CD4-positive, alpha-beta memory T cell (primary cell): ENCODE measurements at places on chromosomes 4 and X.

DNA sequence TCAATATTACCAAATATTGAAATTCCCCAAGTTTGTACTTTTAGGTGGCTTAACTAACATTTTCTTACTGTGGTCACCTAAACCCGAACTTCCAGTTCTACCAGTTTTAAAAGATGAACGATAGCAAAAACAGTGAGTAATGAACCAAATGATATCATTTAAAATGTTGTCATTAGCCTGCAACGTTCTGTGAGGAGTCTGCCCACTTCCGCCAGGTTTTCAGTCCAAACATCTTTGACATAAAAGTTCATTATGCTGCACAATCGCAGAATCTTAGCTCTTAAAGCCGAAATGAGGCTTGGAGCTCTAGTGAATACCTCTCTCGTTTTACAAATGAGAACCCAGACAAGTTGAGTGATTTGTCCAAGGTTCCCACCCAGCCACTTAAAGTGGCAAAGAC lies 762 bp downstream of the PIGA start:
- peak; percentile 51 for DNase-seq

- DNase-seq, result peak; percentile 23
Measured at GRCh38 chr4:55635741-55636655, at the start of gene NMU. Gene NMU, minus strand, starts transcription at chr4:55636298. Its CDS starts 106 bp downstream, at chr4:55636192.

DNA sequence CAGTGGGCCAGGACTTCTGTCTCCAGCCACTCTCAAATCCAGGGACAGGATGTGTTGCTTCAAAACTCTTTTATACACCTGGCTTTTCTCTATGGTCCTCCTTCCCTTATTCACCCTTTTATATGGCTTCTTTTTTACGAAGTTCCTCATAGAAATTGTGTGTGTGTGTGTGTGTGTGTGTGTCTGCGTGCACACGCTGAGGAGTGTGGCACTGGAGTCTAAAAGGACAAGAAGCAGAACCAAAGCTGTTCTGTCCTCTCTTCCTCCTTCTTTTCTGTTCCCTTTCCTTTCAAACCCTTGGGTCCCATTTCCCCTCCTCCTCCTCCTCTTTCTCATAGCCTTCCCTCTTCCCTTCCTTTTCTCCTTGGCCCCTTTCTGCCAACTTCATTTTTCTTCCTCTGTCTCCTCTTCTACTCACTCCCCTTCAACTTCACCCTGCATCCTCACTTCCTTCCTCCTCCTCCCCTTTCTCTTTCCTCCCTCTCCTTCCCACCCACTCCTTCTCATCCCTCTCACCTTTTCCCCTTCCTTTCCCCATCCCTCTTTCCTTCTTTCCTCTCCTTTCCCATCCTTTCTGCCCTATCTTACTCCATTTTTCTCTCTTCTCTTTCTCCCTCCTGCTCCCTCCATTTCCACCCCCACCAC lies 360.5 kb downstream of the MID1IP1 start:
- no peak for DNase-seq

DNA sequence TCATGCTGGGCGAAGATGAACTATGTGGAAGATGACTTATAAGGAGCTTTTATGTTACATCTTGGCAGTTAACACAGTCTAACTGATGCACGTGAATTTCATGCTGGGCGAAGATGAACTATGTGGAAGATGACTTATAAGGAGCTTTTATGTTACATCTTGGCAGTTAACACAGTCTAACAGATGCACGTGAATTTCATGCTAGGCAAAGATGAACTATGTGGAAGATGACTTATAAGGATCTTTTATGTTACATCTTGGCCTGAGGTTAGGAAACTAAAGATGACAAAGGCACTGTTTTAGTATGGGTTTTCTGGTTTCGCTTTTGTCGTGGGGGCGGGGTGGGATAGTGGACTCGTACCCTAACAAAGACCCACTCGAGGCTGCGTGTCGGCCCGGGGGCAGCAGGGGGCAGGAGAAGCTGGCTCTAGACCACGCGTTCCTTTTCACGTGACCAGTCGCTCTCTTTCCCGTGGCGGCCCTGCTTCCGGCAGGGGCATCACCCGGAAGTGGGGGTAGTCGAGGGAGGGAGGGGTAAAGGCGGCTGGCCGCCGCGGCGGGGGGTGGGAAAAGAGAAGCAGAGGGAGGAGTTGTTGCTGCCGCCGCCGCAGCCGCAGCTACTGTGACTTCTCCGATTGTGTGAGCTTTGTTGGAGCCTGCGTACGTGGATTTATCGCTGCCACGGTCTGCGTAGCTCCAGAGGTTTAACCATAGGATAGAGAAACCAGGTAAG lies at the start of gene ATP7A:
Gene ATP7A (plus strand): TSS at position 586 of the 733 bp plus-strand sequence. CDS start 60,949 bp downstream, outside the sequence.
- peak; percentile 85 for DNase-seq

- DNase-seq, result no peak
Measured at GRCh38 chr4:180827232-180828009, 1415.8 kb upstream of the TENM3 start.

DNA sequence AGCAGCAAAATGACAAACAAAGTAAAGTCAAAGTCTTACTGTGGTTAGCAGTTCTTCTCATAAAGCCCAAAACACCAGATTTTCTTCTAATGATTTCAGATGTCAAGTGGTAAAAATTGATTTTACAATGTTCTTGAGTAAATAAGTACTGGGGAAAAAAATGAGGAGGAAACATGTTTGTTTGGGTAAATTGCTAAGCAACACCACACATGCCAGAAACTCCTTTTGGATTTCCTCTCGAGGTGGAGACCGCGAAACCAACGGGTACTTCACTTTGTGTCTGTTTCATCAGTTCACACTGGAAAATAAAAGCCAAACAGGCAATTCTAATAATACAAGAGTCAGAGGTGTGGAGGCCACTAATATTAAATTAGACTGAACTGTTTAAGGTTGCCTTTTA lies 4.6 kb upstream of the PKD2 start:
- DNase-seq, result no peak

- DNase-seq, result no peak
Measured at GRCh38 chr4:139887962-139888735, 222.5 kb downstream of the MGST2 start.

- no peak for DNase-seq
Measured at GRCh38 chrX:68807818-68808217, 21.0 kb upstream of the EFNB1 start.

DNA sequence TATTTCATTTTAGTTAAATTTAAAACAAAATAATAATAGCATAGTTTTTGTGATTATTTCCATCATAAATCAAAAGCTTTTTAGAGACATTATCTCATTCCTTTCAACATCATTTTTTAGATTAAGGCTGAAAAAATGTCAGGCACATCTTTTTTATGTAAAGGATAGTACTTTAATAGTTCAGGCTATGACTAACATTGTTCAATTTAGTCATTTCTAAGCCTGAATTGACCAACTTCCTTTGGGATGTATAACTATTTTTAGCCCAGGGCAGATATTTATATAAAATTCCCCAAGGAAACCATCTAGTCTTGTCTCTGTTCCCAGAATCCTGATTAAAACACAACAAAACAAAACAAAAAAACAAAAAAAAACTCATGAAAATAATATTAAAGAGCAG lies 145.6 kb upstream of the PCDH18 start:
- DNase-seq, result no peak

GRCh38 chrX:47146936-47147859 lies 2.2 kb downstream of the RBM10 start:
- no peak for DNase-seq

DNA sequence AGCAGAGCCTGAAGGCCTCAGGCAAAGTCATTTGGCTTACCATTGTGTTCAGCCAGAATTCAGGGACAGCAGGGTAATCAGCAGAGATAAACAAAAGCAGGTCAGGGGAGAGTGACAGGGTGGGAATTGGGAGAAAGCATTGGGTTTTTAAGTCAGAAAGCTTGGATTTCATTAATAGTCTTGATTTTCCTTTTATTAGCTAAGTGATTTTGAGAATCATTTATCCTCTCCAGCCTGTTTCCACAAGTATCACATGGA lies 410.1 kb downstream of the HNRNPD start:
- no peak for DNase-seq

DNA sequence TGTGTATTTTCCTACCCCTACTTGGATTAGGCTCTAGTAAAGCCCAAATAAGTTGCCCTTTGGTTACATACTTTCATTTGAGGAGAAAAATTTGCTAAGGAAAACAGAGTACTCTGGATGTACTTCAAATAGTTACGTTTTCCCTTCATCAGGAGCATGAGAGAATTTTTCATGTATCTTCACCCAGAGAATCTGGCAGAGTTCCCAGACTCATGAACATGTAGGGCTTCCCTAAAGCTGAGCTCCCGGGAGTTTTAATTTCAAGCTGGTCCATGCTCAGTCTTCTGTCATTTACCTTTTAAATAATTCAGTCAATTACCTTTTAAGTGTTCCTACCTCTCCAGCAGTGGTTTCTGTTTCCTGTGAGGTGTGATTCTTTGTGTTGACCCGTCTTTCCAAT lies 367.5 kb upstream of the GRID2 start:
- DNase-seq, result no peak

- DNase-seq, result peak; percentile 65
Measured at GRCh38 chrX:48919947-48920717, 1.3 kb upstream of the PIM2 start.

GRCh38 chr4:125041372-125041930 lies 273.3 kb upstream of the FAT4 start:
- DNase-seq, result no peak

DNA sequence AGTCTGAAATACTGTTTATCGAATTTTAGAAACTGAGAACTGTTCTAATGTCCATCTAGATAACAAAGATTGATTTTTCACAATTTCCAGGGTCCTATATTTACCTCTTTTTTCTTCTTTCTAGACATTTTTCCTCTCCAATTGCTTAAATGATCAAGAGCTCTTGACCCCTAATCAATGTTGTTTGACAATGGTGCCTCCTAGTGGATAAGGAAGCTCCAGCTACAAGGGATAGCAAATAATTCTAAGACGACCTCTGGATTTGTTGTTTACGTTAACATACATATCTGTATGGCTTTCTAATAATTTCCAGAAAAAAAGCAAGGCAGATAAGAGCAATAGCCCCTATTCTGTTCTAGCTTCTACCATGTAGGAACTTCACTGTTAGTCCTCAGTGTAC lies 35.8 kb downstream of the GPR82 start:
- DNase-seq, result no peak

DNA sequence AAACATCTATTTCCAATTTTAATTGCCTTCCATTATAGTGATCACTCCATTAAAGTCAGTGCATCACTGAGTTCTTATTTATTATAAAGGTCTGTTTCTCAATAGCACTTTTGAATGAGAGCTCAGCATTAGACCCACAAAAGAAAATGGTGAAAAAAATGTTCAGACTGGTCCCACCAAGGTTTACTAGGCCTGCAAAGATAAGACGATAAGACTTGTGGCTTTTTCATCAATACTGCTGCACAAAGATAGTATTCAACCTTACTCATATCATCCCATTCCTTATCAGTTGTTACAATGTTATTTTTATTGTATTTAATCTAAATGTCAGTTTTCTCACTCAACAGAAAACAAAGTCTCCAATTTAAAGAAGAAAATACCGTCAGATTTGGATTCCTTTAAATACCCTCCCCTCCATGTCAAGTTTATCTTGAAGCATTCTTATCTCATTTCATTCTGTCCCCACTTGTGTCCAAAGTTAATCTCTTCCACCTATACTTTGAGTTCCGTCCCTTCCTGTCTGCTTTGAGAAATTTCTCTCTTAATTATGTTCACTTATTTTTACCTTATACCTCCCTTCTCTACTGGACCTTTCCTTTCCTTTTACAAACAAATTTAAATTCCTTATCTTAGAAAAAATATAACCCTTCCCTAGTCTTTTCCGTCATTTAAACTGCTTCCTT lies 140.0 kb downstream of the GASK1B start:
- no peak for DNase-seq

GRCh38 chr4:173061160-173061559 lies 107.5 kb upstream of the GALNT7 start:
- DNase-seq, result no peak

- DNase-seq, result no peak
Measured at GRCh38 chrX:134659761-134660160, 1.5 kb upstream of the PLAC1 start.

DNA sequence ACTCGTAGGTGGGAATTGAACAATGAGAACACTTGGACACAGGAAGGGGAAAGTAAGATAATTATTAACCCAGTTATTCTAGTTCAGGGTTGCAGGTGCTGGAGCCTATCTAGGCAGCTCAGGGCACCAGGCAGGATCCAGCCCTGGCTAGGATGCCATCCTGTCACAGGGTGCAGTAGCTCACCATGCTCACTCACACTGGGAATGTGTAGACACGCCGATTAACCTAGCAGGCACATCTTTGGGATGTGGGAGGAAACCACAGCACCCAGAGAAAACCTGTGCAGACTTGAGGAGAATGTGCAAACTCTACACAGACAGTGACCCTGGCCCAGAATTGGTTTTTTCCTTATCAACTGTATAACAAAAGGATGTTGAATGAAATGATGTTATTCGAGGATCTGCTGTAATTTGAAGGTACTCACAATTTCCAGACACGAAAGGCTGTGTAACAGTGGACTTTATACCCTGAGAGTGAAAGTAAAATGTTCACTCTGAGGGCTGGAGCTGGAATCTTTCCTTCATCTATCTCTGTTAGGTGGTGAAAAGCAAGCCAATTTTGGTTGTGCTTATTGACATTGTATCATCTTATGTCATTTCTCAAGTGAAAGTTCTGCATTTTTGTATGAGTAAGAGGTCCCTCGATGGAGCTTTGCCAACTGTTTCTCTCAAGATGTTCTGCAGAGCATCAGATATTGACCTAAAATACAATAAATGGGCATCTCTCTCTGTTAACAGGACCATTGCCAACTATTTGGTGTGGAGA lies 78.8 kb downstream of the PHEX start:
- no peak for DNase-seq

GRCh38 chrX:2831471-2832228 lies 2.9 kb downstream of the GYG2 start:
- DNase-seq, result no peak

GRCh38 chrX:4622486-4623167 lies 909.2 kb upstream of the PRKX start:
- DNase-seq, result no peak

- DNase-seq, result no peak
Measured at GRCh38 chr4:7003176-7003878, 39.8 kb upstream of the TADA2B start.

DNA sequence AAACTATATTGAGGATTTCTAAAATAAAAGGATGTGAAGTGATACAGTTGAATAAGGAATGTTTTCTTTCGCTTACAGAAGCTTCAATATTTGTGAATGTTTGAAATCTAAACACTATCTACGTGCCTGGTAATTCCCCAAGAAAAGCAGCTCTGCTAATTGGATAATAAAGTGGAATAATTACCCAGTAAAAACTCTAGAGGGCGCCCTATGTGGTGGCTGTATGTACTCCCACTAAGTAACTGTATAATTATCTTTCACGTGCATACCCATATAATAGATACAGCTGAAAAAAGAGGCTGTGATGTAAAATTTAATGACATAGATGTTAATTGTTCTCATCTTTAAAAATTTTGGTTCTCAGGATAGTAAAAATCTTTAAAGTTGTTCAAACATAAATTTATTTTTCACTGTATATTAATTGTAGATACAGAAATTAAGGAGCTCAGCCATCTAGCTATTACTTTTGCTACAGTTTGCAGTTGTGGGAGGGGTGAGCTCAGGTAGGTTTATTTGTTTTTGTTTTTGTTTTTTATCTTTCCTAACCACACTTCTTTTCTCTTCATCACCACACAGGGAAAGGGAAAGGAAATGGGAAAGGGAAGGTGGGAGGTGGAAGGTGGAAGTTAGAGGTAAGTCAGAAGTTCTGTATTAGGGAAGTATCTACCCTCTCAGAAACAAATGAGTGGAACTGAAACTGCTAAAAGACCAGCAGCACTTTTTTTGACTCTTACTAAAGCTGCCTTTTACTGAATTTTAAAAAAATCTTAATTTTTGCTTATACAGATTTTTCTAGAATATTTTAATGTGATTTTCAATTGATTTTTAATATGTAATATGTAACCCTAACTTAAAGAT lies 151.7 kb upstream of the RPS6KA6 start:
- DNase-seq, result peak; percentile 1

- no peak for DNase-seq
Measured at GRCh38 chr4:108155373-108155772, 13.4 kb downstream of the LEF1 start.
